ENCODE measurements at places on chromosomes 1 and 21.

DNA sequence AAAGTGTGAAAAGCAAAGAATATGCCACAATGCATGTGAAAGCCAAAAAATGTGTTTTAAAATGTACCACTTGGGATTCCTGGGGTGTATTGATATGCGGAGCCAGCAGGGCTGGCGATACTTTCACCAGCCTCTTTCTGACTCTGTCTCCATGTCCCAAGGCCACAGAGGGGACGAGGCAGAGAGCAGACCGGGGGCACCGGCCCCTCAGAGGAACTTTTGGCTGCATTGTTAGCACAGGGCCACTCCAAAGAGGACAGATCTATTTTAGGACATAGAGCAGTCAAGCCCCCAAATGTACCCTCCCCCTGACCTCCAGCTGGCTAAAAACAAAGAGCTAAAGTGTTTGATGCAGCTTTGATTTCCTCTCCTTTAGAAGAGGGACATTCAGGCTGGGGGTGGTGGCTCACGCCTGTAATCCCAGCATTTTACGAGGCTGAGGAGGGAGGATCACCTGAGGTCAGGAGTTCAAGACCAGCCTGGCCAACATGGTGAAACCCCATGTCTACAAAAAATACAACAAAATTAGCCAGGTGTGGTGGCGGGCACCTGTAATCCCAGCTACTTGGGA, 25.6 kb upstream of the ZNF436 start:
- DNase-seq: no peak

DNA sequence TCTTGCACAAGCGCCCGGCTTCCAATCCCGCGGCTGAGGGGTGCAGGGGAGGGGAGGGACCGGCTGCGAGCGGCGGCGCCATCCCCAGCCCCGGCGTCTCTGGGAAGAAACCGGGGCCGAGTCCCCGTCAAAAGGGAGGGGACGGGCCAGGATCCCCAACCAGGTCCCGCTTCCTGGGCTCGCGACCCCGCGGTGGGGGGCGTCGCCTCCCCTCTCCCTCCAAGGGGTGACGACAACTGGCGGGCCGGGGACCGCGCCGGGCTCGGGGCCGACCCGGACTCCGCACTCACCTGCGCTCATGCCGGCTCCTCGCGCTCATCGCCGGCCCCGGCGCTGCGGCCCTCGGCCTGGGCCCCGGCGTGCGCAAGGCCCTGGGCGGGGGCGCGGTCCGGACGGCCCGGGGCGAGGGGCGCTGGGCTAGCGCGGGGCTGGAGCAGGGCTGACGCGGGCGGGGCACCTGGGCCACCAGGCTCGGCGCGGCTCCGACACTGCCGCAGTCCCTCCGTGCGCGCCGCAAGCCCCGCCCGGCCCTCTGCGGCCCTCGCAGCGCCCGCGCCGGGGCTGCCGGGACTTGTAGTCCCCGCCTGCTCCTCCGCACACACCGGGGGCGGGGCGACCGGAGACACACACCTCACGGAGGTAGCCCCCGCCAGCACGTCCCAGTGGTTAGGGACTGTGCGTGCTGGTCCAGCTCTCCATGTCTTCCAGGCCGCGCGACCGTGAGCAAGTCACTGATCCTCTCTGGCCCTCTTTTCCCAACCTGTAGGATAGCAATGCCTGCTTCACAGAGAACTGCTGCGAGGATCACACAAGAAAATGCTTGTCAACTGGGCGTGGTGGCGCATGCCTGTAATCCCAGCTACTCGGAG, at the start of gene ATP13A2:
TSS of gene ATP13A2 (minus strand) at position 490 of the 869 bp plus-strand sequence. CDS start at position 300, 190 bp downstream.
- DNase-seq: peak; percentile 76

DNA sequence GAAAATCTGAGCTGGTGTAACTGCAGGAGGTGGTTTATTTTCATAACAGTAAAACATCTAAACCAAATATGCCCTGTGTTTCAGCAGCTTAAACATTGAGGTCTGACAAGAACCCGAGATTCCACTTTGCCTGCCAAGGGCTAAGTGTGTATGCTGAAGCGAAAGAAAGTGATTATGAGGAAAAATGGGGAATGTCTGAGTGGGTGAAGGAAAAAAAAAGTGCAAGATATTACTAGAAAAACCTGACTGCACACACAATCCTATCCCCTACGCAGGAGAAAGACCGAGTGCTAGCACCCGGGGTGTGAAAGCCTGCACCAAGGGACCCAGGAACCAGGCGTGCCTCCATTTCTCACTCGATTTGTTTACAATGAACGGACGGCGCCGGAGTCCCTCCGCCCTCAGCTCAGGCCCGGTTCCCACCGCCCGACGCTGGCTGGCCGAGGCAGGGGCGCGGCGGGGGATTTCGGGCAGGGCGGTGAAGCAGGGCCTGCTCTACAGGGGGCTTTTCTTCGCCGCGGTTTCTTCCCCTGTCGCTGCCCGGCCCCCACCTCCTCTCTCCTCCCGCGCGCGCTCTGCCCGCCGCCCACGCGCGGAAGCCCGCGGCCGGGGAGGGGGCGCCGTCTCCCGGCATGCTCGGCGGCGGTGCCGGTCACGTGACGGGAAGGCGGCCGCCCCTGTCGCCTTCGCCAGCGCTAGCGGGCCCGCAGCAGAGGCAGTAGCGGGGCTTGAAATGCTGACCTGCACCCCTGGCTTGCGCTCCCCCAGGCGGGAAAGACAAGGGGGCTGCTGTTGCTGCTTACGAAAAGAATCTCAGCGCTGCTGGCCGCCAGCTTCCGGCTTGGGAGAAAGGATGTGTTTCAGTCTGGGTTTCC, 35.9 kb downstream of the ITPKB start:
- peak; percentile 82 for DNase-seq

DNA sequence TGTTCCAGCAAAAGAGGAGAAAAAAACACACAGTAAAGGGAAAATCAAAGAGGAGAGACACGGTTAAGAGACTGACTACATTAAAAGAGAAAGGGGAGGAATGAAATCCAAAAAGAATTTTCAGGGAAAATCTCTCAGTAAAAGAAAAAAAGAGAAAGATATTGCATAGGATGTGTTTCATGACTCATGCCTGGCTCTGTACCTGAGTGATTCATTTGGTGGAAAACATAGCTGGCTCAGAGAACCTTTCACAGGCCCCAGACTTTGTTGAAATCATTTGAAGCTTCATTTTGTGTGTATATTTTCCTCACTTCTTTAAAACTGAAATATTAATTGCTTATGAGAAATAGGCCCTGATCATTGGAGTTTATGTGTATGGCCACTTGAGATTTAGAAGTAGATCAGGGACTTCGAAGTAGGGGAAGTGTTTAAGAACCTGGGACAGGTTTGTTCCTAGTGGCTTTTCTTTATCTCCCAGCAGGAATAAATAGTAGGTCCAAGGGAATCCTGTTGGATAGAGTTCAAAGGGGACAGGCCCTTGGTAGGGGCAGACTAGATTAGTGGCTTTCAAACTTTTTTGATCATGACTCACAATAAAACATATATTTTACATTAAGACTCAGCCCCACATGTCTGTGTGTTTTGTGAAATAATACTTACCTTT, 239.1 kb upstream of the SGIP1 start:
- no peak for DNase-seq

DNA sequence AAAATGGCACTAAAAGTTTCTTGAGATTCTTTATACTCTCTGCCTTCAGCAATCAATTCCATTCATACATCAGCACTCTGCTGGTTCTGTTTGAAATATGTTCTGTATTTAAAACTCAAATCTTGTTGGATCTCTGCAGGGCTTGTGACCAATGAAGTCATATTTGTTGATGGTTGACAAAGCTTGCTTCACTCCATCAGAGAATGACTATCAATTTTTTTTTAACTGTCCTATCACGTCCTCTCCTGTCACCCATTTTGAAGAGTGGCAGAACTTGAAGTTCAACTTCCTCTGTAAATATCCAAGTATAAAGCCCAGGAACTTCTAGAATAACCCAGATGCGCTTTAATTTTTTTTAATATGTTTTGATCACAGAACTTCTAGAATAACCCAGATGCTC, 10.9 kb downstream of the PRDX6 start:
- DNase-seq: no peak

GRCh38 chr1:229884765-229885164, 182.3 kb upstream of the GALNT2 start:
- DNase-seq: no peak

DNA sequence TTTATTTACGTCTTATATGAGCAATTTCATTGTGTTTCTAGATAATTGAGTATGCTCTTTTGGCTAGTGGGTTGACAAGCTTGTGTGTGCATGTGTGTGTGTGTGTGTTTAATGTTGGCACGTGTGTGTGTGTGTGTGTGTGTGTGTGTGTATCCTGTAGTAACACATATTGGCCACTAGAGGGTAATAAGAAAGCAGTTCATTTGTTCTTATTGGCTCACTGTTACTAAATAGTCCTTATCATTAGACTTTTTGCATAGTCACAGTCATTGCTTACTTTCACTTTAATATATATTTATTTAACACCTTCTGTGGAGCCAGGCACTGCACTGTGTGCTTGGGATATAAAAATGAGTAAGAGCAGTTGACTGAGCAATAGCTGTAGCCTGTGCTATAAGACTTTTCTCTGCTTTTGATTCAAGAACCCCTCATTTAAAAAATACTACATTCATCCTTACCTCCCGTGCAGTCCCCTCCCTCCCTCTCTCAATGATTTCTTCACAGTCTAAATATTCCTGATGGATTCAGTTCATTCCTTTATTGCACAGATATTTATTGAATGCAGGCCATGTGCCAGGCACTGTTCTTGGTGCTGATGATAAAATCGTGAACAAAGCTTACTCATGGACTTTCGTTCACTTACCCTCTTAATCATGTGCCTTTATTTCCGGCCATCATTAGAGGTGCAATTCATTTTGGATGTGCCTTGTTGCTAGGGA, 96.7 kb downstream of the DYRK1A start:
- no peak for DNase-seq

- no peak for DNase-seq
Measured at GRCh38 chr1:114559356-114559755, 22.1 kb downstream of the BCAS2 start.

- DNase-seq: no peak
Measured at GRCh38 chr21:29481641-29482040, 182.9 kb downstream of the BACH1 start.

- no peak for DNase-seq
Measured at GRCh38 chr1:18320051-18320450, 160.7 kb upstream of the KLHDC7A start.

DNA sequence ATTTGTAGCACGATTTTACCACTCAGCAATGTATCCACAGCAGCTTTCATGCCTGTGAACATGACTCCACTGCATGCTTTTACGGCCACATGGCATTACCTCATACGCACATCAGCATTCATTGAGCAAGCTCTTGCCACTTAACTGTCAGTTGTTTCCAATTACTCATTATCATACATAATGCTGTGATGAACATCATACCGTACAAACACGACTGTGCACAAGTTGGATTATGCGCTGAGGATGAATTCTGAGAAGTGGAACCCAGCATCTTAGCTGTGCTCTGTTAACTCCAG, 9.6 kb downstream of the UMODL1 start:
- DNase-seq: no peak

GRCh38 chr1:200364091-200364759, 45.6 kb downstream of the ZNF281 start:
- no peak for DNase-seq

- DNase-seq: no peak
Measured at GRCh38 chr1:4005431-4005830, 105.4 kb upstream of the C1orf174 start.

DNA sequence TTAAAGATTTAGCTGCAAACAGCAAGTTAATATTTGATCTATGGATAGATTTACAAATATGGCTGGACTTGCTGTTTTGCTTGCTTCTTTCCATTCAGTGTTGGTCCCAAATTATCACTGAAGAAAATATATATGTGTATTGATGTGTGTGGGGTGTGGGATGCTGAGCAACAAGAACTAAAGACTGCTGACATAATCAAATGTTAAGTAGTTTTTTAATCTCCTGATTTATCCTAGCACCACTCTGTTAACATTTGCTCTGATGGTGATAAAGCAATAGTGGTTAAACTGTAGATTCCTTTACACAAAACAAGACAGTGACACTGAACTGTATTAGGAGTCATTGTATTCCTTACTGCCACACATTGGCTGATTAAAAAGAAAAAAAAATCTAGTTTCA, 1023.5 kb upstream of the B3GALT2 start:
- no peak for DNase-seq

DNA sequence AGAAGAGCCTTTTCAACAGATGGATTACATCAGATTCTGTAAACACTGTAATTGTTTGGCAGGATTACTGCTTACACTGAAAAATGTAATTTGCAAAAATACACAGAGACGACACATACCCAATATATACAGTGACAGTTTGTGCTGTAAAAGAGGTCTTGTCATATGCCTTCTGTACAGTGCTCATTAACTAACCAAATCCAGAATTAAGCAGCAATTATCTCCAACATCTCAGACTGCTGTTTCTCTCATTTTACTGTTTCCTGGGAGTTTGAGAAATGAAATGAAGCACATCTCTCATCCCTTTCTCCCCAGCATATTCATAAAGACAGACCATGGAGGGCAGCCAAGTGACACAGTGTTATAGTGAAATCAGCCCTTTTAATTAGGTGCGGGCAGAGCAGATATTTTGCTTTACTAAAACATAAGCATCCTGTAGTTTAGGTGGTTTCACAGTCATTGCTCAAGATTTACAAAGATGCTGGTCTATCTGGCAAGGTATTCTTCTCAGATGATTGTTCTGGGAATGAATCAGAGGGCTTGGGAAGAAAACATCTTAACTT, 618.4 kb upstream of the USP24 start:
- no peak for DNase-seq

DNA sequence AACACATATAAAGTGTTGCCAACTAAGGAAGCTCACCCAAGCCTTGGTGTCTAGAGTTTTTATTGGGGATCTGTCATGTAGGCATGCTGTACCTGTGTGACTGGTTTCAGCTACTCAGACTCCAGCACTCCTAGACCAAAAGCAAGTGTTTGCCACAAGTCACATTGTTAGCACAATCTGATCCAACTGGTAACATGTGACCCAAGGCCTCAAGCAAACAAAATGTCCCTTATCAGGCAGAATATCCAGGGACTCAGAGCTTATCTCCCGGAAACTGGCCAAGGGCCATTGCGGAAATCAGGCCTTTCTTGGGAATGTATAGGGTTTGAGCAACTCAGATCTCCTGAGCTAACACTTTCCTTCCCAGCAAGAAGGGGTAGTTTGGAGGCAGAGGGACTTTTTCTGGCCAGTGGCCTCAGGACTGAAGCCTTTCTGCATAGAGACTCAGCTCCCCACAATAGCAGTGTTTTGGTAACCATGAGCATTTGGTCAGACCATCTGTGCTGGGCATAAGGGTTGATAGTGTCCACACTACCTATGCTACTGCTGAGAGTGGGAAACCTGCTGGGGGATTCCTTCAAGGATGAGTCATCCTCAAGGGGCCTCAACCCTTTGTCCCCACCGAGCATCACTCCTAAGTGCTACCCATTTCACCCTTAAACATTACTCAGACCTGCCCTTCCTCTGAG, 29.6 kb downstream of the NHLH2 start:
- DNase-seq: no peak

DNA sequence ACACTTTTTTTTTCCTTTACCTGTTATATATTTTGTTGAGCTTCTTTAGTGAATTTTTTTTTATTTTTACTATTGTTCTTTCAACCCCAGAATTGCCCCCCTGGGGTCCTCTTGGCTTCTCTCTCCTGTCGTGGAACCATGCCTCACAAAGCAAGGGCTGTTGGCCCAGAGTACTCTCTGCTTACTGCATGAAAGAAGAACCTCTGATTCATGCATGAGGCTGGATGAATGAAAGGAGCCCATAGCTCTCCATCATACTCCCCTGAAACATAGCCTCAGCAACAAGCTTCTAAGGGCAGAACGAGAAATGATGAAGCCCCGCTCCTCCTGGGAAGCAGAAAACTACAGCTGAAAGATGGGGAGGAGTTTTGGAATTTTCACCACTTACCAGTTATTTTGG, 1441.0 kb downstream of the BRINP3 start:
- DNase-seq: no peak
